ENCODE measurements at places on chromosomes 7 and 10.

DNA sequence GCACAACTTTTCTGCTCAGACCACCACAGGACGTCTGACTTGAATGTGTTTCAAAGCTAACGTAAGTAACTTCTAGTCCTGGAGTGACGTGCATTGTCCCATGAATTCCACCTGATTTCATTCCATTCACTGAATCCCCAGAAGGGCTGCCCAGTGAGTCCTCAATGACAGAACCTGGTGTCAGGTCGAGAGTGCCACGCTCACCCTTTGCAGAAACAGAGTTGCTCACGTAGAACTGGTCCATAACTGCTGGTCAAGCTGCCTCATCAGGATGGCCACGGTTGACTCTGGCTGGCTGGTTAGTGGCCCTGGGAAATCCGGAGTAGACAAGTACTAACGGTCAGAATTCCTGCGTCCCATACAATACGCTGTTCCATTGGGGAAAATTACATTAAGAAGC lies 50.6 kb upstream of the UBE3C start:
- no peak for DNase-seq

DNA sequence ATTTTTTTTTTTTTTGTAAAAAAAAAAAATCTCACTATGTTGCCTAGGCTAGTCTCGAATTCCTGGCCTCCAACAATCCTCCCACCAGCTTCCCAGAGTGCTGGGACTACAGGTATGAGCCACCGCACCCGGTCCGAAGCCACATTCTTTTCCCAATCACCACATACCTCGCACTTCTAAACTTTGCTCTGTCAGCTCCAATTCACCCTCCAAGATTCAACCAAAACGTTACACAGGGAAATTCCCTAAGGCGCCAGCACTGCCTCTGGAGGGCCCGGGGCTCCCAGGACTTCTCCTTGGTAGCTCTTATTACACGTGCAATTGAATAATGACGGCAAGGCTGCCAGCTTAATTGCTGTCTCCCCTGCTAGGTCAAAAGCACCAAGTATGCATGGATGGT lies 10.3 kb upstream of the DNAAF5 start:
- no peak for DNase-seq

DNA sequence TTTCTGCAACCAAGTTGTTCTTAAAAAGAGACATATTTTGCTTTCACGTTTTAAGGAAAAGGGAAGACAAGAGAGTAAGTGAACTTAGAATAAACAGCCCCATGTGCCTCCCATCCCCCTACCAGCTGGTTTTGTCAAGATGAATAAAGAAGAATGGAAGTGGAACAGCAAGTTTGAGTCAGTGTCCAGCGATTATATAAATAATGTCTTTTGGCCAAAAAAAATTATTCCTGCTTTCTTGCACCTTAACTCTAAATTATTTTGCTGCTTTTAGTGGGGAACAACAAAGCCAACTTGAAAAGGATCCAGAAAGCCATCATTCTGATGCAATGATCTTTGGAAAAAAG lies 82.4 kb upstream of the TRIL start:
- no peak for DNase-seq

- no peak for DNase-seq
These were observed 13.1 kb upstream of the KMT2E start for GRCh38 chr7:105000927-105001336.

DNA sequence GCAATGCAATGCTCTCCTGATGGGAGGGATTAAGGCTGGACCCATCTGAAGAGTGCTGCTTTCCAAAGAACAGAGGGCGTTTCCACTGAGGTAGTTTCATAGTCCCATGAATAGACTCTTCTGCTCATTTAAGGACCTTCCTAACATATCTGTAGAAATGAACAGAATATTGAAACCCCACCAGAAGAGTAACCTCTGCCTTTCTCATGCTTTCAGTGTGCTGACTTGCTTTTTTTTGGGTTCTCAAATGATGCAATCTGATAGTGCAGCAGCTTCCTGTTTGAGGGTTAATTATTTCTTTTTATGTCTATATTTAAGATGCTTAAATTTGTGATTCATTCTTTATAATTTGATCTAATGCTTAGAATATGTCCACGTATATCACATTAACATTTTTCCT lies 82.2 kb downstream of the GATA3 start:
- DNase-seq = no peak

GRCh38 chr7:12221414-12221813 lies 10.3 kb downstream of the TMEM106B start:
- DNase-seq = no peak

DNA sequence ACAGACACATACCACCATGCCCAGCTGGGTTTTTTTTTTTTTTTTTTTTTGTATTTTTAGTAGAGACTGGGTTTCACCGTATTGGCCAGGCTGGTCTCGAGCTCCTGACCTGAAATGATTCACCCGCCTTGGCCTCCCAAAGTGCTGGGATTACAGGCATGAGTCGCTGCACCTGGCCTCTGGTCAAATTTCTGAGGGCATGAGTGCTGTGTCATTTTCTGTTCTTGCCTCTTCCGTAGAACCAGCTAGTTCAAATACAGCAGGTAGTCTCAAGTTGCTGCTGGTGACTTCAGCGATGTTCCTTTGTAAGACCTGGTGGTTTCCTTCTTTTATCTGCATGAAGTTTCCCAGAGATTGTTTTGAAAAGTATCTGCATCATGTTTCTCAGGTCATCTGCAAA lies 134.8 kb upstream of the SHH start:
- DNase-seq = no peak

DNA sequence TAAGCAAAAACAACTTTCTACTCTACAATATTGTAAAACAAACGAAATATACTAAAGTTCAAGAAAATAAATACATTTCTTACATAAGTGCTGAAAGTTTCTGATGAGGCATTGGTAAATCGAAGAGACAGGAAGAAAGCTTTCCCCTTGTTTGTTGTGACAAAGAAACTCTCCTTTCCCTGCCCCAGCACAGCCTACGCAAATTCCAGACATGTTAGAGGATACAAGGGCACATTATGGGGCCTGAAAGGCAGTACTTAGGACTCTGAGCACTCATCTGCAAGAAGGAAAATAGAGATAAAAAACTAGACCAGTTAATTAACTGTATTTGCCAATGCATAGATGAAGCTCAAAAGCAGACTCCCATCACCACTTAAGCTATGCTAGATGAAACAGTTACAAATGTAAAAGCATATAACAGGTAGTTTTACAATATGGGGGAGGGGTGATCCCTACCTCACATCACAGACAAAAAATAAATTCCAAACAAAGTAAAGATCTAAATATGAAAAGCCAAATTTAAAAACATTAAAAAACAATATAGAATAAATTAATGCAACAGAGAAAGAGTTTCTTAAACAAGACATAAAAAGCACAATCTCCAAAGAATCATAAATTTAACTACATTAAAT lies 21.8 kb downstream of the ARHGAP19 start:
- DNase-seq = no peak

DNA sequence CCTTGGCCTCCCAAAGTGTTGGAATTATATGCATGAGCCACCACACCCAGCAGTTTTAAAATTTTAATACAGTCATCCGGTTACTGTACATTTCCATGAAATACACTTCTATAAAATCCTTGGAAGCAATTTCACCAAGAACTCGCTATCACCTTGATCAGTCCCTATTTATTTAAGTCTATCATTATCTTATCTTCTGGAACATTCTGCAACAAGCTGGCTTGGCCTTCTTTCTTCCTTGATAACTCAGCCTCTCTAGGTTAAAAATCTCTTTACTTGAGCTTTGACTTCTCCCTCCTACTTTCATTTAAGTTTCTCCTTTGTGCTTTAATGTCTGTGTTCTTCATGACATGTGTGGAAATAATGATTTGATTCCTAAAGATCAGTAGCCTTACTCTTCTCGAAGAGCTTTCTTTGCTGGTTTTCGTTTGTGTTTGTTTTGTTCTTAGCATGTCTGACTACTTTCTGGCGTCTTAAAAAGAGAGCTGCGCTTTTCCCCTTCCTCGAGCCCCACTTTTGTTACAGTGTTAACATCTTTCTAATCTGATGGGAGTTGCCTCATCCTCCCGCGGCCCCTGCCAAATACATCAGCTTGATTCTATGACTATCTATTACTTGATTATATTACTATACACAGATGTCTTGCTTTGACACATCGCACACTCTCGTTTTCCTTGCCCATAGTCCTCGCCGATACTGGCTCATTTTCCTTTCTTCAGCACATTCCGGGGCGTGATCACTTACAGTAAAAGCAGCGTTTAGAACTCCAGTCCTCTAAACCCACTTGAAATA lies 11.1 kb upstream of the CALML5 start:
- DNase-seq = no peak

DNA sequence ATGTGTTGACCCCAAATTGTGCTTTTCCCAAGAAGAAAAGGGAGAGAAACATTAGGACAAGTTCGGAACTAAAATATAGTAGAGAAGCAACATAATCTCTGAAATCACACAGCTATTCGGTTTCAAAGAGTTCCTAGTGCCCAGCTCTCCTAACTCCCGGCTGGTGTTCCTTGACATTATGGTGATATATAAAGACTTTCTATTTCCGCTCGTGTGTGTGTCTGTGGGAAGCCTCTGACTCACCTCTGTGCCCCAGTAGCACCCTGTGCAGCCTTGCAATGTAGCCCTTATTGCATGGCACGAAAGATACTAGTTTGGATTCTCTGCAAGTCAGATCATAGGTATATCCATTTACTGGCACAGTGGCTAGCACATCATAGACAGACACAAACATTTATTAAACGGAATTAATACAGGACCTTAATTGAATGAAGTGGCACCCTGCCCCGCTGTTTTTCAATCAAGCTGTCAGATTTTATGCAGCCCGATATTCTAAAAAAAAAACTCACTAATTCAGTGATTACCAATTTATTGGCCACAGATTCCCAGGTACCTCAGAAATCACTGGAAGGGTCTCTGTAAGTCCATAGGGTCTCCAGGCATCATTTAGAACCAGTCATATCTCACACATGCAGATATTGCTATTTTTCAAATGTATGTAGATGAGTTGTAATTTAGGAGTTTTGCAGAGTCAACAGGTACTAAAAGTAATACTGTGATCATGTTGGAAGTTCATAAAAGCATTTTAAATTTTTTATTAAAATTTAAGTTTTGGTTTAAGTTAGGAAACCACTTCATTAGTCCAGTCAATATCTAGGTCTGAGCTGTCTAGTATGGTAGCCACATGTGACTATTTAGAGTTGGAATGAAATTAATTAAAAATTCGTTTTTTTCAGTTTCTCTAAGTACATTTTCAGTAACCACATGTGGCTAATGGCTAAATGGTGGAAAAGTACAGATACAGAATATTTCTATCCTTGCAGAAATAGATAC lies 43.3 kb downstream of the SFTPD start:
- DNase-seq = no peak

DNA sequence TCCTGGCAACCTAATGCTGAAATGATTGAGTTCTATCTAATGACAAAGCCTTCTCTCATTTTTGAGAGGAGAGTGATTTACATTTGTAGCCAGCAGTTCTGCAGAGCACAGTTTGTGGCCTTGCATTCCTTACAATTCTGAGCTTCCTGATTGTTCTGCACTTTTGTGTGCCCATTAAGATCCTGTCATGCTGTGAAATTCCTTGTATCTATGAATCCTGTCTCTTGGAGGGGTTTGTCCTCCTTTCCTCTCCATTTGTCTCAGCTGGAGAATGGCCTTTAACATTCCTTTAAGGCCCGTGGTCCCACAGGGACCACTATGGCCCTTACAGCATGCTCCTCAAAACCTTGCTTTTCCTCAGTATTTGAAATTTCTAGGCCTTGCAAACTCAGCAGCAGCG lies 10.4 kb downstream of the KLHL7 start:
- DNase-seq = no peak

DNA sequence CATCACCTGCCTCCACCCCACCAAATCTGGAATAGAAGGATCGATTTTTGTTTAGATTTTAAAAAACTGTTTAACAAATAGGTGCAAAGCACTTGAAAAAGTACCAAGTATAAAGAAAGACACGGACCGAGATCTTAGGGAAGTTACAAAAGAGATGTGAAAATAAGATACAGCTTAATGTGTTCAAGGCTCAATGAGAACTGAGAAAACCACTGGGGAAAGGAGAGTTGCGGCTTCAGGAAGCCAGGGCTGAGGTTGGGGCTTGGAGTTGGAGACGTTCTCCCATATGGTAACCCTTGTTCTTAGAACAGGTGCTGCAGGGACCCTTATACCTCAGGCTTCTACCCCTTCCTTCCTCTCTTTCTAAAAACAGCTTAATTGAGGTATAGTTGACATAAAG lies 140.2 kb downstream of the FANK1 start:
- DNase-seq = no peak

- DNase-seq = no peak
These were observed 62.5 kb downstream of the INSYN2A start for GRCh38 chr10:127133672-127134500.

DNA sequence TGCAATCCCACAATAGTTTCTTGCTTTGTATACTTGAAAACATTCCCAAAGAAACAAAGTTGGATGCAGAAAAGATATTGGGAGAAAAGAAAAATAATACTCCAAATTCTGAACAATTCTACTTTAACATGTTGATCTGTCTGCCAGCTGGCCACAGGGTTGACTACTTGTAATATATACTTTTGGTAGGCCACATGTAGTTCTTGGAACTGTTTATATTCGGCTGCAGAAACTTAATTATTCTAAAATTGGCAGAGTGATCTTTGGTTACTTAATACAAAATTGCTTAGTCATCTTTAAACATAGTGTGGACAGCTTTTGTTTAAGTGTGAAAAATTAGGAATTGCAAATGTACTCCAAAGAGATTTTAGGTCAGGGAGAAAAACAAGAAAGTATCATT lies 76.0 kb downstream of the CALD1 start:
- no peak for DNase-seq

DNA sequence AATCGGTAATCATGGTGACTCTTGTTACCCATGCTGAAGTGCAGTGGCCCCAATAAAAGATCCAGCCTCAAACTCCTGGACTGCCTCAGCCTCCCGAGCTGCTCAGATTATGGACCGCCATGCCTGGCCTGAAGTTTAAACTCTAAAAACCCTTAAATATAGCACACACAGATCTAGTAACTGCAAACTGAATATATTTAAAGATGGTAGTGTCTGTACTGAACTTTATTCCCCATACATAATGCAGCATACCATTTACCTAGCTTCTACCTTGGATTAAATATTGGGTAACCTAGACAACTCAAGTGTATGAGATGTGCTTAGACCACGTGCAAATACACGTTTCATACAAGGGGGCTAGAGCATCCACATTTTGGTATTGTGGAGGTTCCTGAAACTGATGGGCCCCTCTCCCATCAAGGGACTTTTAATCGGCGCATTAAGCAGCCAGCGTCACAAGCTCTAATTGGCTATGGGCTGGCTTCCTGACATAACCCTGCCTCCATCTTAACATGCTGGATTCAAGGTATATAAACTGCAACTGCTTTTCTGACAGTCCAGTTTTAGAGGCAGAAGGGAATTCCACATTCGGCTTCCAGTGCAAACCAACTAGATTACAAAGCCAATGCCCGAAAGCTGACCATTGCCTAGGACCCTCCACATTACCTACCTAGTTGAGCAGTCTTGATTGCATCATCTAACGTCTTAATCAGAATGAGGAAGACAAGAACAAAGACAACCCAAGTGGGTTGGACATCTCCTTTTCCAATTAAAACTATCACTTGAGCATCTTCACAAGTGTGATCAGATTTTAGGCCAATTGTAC lies 13.0 kb downstream of the HNRNPA2B1 start:
- no peak for DNase-seq
